ENCODE measurements at places on chromosomes 7 and 10.

- DNase-seq, result no peak
- H3K36me3 ChIP-seq, result no peaks in the 10 kb centered on the region
- H3K4me1 ChIP-seq, result no peaks in the 10 kb centered on the region
- no peaks in the 10 kb centered on the region for H3K27me3 ChIP-seq
- no peak overlapping the region for H3K4me3 ChIP-seq
Observed at GRCh38 chr7:72159911-72160310, 252.2 kb downstream of the CALN1 start.

GRCh38 chr7:37000511-37000910 is 276.2 kb upstream of the AOAH start:
- H3K27me3 ChIP-seq, result no peaks in the 10 kb centered on the region
- DNase-seq, result no peak
- no peaks in the 10 kb centered on the region for H3K4me1 ChIP-seq
- H3K4me3 ChIP-seq, result peak overlapping the region; percentile 19

GRCh38 chr10:104323085-104323484 is 15.2 kb downstream of the ITPRIP start:
- peaks cover 28% of the 10 kb centered on the region for H3K4me1 ChIP-seq
- DNase-seq, result no peak
- peak overlapping the region; percentile 22 for H3K27ac ChIP-seq
- H3K4me3 ChIP-seq, result no peak overlapping the region
- no peaks in the 10 kb centered on the region for H3K27me3 ChIP-seq
- no peaks in the 10 kb centered on the region for H3K36me3 ChIP-seq

- H3K27me3 ChIP-seq, result no peaks in the 10 kb centered on the region
- no peaks in the 10 kb centered on the region for H3K4me1 ChIP-seq
Observed at GRCh38 chr7:4170997-4171786, 510.9 kb upstream of the FOXK1 start.

- DNase-seq, result no peak
- H3K4me1 ChIP-seq, result peaks cover 11% of the 10 kb centered on the region
- H3K27ac ChIP-seq, result no peak overlapping the region
- no peaks in the 10 kb centered on the region for H3K27me3 ChIP-seq
- no peaks in the 10 kb centered on the region for H3K36me3 ChIP-seq
Observed at GRCh38 chr7:134461916-134462315, 3.0 kb upstream of the AKR1B1 start.

- H3K4me3 ChIP-seq, result no peak overlapping the region
- no peaks in the 10 kb centered on the region for H3K27me3 ChIP-seq
- no peak overlapping the region for H3K27ac ChIP-seq
- no peaks in the 10 kb centered on the region for H3K4me1 ChIP-seq
- H3K36me3 ChIP-seq, result no peaks in the 10 kb centered on the region
Observed at GRCh38 chr7:158097453-158098124, 490.0 kb downstream of the PTPRN2 start.

DNA sequence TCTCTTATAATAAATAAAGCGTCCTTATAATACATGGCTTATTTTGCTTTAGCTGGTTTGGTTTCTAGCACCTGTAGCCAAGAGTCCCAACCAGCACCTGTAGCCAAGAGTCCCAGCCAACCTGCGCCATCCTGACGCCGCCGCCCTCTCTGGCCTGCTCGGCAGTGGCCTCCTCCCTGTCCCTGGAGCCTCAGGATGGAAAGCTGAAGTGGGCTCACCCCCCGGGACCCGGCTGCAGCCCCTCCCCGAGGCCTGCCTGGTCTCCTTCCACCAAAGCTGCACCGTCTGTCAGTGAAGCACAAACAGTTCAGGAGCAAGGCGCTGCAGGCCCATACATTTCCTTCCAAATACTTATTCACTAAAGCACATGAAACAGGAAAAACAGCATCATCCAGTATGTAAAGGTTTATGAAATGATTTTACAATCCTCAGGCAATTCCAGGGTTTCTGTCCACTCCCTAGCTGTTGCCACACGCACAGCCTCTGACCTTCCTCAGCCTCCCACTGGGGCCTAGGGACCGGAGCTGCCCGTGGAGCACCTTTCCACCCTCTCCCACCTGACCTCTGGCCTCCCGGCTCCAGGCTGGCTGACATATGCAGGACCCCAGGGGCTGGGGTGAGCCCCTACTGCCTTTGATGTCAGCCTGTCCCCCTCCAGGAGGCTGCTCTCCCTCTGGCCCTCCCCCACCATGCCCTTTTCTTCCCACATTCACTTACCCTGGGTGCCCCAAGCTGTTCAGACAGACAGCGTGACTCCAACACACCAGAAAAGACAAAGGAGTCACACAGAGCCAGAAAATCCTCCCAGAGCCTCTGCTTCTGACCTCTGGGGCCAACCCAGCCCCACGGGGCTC is 149.6 kb upstream of the PPP2R2D start:
- DNase-seq, result no peak
- H3K4me1 ChIP-seq, result no peaks in the 10 kb centered on the region
- H3K27me3 ChIP-seq, result no peaks in the 10 kb centered on the region
- no peaks in the 10 kb centered on the region for H3K36me3 ChIP-seq
- no peak overlapping the region for H3K4me3 ChIP-seq

DNA sequence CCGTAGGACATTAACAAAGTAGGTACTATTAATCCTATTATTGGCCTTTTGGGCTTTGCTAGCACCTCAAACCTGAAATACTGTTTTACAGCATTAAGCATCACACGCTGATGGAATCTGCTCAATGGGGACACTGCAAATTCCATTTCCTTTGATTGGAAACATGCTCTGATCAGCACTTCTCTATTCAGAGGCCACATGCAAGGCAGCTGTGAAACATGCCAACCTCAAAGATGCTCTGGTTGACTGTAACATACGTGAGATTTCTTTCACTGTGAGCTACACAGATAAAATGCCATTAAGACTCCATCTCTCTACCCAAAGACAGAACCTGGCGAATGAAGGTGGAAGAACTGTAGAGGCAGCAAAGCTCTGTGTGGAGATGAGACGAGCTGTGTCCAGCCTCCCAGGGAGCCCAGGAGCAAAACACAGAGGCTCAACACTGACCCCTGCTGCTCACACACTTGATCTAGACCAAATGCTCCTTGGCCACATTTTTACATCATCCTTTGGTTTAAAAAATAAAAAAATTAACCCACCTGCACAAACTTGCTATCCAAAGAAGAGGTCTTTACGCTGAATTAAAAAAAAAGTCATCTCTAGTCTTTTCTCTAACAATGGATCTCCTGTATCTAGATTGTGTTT is 8.0 kb downstream of the RSU1 start:
- H3K36me3 ChIP-seq, result peaks cover 3% of the 10 kb centered on the region
- no peaks in the 10 kb centered on the region for H3K27me3 ChIP-seq
- no peak for DNase-seq
- no peaks in the 10 kb centered on the region for H3K4me1 ChIP-seq
- H3K4me3 ChIP-seq, result no peak overlapping the region

DNA sequence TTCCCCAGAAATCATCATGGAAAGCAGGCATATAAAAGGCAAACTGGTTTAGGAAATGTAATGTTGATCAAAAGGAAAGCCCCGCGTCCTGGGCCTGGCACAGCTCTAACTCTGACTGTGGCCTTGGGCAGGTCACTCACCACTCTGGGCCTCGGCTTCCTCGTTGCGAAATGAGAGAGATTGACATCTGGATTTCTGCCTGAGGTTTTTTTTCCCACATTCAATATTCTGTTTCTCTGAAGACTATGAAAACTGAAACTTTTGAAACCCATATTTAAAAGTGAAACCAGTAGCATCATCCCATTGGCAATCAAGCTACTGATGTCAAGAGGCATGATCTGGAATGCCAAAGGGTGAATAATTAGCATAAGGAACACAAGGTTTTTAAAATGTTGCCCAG is 369.7 kb upstream of the NPVF start:
- H3K27me3 ChIP-seq, result no peaks in the 10 kb centered on the region
- no peaks in the 10 kb centered on the region for H3K4me1 ChIP-seq
- no peak overlapping the region for H3K4me3 ChIP-seq

DNA sequence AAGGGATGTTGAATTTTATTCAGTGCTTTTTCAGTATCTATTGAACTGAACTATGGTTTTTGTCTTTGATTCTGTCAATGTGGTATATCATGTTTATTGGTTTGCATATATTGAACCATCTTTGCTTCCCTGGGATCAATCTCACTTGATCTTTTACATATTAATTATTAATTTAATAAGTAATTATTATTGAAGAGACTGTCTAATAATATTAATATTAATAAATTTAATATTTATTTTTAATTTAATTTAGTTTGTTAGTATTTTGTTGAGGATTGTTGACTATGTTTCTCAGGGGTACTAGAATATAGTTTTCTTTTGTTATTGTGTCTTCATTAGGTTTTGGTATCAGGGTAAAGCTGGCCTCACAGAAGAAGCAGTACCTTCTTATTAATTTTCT is 26.5 kb upstream of the TRA2A start:
- no peaks in the 10 kb centered on the region for H3K4me1 ChIP-seq
- no peak for DNase-seq
- no peaks in the 10 kb centered on the region for H3K36me3 ChIP-seq
- no peak overlapping the region for H3K4me3 ChIP-seq
- H3K27ac ChIP-seq, result no peak overlapping the region
- no peaks in the 10 kb centered on the region for H3K27me3 ChIP-seq

GRCh38 chr7:19377611-19378344 is 232.6 kb upstream of the FERD3L start:
- no peak overlapping the region for H3K27ac ChIP-seq
- no peaks in the 10 kb centered on the region for H3K36me3 ChIP-seq
- H3K27me3 ChIP-seq, result no peaks in the 10 kb centered on the region
- DNase-seq, result no peak
- no peaks in the 10 kb centered on the region for H3K4me1 ChIP-seq

DNA sequence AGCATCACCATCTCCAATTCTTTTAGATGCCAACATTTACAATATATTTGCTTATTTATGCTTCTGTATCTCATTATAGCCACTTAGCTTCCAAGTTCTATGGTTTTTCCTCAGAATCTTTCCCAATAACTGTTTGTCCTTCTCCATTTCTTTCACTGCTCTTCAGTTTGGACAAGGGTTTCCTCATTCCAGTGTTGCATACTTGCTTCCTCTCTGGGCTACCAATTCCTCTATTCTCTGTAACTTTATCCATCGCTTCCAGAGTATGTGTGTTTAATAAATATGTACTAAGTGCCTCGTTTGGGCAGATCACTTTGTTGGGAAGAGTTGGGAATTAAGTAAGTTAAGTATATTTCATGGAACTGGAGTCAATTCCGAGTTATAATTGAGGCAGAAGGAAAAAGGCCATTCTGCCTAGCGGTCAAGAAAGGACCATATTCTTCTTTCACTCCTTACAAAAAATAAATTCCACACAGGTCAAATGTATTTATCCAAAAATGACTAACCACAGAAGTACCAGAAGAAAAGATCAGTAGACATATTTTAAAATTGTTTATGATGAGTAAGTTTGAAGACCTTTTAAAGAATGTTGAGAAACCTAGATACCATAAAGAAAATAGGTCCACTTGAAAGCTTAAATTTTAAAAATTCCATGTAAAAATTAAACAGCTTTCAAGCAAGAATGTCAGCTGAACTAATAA is 10.8 kb downstream of the STAMBPL1 start:
- no peaks in the 10 kb centered on the region for H3K4me1 ChIP-seq
- H3K4me3 ChIP-seq, result no peak overlapping the region
- no peak for DNase-seq
- no peaks in the 10 kb centered on the region for H3K27me3 ChIP-seq
- no peak overlapping the region for H3K27ac ChIP-seq

DNA sequence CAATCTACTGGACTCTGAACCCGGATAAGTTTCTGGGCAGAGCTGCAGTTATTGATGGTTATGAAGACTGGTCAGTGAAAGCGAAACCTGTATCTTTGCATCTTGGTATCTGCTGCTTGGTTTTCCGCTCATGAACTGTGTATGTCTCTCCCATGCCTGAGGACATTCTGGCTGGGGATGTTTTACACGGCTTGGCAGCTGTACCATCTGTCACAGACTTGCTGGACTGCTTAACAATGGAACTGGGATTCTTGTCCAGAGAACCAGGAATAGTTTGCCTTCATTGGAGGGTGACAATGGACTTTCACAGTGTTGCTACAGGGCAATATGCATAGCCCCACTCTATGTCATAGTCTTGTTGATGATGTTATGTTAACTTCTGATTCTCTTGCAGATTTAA is 119.9 kb upstream of the TMEM106B start:
- H3K4me1 ChIP-seq, result no peaks in the 10 kb centered on the region
- no peak overlapping the region for H3K27ac ChIP-seq
- no peaks in the 10 kb centered on the region for H3K36me3 ChIP-seq
- H3K27me3 ChIP-seq, result no peaks in the 10 kb centered on the region

GRCh38 chr10:117431160-117431559 is 55.9 kb upstream of the PDZD8 start:
- no peaks in the 10 kb centered on the region for H3K4me1 ChIP-seq
- DNase-seq, result no peak
- H3K27me3 ChIP-seq, result no peaks in the 10 kb centered on the region
- no peak overlapping the region for H3K4me3 ChIP-seq
- H3K36me3 ChIP-seq, result no peaks in the 10 kb centered on the region
- no peak overlapping the region for H3K27ac ChIP-seq

GRCh38 chr7:116111475-116111874 is 80.9 kb upstream of the TFEC start:
- no peak for DNase-seq
- H3K27ac ChIP-seq, result no peak overlapping the region
- no peaks in the 10 kb centered on the region for H3K27me3 ChIP-seq

DNA sequence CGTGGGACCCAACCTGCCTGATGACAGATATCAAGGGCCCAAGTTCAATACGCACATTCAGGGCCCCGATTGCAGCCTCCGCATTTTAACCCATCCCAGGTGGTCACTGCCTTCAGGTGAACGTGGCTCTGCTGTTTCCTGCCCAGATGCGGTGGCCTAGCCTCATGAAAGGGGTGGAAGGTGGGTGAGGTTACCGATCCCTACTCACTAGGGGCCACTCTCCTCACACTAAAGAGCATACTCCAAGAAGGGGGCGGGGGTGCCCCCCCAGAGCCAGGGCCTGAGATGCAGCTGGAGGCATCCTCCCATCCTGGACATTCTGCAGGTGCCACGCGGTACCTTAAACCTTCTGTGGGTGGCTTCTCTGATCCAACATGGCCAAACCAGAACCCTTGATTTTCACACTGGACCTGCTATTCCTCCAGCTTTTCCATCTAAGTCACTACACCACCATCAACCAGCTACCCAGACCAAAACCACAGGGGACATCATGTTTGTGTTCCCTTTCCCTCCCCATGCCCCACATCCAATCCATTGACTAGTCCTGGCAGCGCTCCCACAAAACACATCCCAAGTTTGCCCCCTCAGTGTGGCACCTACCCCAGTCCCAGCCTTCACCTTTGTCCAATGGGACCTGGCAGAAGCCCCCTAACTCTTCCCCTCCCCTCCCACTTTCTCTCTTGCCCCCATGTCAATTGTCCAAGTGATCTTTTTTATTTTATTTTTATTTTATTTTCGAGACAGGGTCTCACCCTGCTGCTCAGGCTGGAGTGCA is 30.0 kb downstream of the PRLHR start:
- H3K4me3 ChIP-seq, result no peak overlapping the region
- H3K27me3 ChIP-seq, result no peaks in the 10 kb centered on the region
- no peaks in the 10 kb centered on the region for H3K36me3 ChIP-seq
- no peak for DNase-seq
- no peaks in the 10 kb centered on the region for H3K4me1 ChIP-seq
- no peak overlapping the region for H3K27ac ChIP-seq

All from ascending aorta (tissue), 2 donors.